ENCODE measurements at places on chromosomes 1 and 21.

GRCh38 chr1:45679123-45679522 is 7.2 kb downstream of the GPBP1L1 start:
- no peak for DNase-seq

DNA sequence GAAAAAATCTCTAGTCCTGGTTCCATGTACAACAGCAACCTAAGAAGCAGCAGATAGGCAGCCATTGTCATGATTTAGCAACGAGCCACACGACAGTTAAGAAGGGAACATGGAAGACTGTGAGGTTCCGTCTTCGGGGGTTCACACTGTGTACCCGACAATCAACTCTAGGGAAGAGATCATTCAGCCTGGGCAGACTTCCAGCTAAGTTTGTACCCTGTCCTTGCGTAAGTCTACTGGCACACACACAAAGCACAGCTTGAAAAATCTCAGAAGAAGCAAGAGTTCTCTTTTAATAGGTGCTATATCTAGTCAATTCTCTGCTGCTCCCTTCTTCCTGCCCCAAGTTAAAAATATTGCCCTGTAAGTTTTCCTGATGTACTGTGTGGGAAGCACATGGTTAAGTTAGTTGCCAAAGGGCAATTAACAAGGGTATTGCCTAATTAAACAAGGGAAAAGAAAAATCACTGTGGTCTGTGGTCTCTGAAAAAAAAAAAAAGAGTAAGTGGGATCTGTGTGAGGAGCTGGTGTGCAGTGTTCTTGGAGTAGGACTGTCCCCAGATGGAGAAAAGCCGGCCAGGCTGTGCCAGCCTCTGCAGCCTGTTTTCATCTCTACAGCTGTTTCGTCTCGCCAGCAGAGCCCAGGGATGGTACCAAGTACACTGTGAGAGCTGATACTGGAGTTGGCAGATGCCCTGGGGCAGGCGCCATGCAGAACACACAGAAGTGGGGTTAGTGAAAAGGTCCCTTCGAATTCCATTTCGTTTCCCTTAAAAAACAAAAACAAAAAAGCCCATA is 6.4 kb upstream of the MYBPHL start:
- peak; percentile 29 for DNase-seq

GRCh38 chr1:200333329-200333728 is 76.5 kb downstream of the ZNF281 start:
- DNase-seq, result no peak

- no peak for DNase-seq
Measured at GRCh38 chr21:42732033-42732410, 78.6 kb downstream of the PDE9A start.

DNA sequence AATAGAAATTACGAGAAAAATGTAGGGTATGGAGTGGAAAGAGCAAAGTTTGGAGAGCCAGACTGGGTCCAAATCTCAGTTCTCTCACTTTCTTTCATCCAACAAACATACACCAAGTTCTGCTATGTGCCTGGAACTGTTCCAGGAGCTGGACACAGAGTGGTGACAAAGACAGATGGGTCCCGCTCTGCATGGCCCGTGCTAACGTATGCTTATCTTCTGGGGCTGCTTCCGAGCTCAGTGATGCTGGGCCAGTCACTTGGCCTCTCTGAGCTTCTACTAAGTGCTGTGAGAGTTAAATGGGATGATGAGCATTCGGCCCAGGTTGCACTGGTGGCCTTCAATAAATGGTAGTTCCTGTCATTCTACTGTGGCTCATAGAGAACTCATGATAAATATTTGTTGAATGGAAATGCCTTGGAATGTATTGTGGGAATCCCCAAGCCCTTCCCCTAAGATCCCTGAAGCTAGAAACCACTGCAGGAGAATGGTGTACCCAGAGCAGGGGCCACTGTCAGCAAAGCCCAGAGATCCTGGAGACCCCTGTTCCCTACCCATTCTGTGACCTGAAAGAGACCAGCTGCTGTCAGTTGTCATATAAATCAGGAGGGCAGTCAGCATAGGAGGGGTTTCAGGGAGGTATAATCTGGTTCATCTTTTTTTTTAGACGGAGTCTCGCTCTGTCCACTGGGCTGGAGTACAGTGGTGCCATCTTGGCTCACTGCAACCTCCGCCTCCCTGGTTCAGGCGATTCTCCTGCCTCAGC is 3.8 kb downstream of the LEMD1 start:
- DNase-seq, result no peak

DNA sequence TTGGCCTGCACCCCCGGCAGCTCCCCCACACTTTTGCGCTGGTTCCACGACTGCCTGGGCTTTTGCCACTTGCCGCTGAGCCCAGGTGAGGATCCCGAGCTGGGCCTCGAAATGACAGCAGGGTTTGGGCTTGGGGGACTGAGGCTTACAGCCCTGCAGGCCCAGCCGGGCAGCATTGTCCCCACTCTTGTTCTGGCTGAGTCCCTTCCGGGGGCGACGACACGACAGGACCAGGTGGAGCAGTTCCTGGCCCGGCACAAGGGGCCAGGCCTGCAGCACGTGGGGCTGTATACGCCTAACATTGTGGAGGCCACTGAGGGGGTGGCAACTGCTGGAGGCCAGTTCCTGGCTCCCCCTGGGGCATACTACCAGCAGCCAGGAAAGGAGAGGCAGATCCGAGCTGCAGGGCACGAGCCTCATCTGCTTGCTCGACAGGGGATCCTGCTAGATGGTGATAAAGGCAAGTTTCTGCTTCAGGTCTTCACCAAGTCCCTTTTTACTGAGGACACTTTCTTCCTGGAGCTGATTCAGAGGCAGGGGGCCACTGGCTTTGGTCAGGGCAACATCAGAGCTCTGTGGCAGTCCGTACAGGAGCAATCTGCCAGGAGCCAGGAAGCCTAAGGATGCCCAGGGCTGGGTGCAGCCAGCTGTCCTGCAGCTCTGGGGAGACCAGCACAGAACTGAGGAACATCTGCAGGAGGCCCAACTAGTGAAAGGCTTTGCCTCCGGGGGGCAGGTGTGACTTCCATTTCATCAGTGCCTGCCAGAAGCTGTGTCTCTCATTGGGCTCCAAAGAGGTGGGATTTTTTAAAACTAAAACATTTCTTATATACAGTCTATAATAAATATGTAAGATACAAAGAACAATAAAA is 1.2 kb downstream of the HPDL start:
- DNase-seq, result no peak

- no peak for DNase-seq
Measured at GRCh38 chr1:216902669-216903381, 179.6 kb upstream of the ESRRG start.

- no peak for DNase-seq
Measured at GRCh38 chr21:43303275-43304178, 123.4 kb downstream of the SIK1 start.
